ENCODE measurements at places on chromosomes 11 and 22.
A peak's percentile ranks its signal among the peaks of the same experiment; 100 is the strongest.

DNA sequence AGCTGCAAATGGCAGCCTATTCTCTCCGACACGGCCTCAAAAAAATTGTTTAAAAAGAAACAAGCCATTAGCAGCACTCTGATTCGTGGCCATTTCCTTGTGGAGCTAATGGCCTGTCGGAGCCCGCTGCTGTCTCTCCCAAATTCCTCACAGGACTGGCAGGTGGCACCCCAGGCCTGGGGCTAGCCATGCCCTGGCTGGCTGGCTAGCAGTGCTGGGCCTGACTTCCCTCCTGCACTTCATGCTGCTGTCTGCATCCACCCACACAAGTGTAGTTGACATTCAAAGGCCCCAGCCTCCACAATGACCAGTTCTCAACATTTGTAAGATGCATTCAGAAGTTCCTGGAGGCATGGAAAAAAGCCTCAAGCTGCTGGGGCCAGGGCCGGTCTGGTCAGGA, 61.5 kb downstream of the SMCO4 start:
- DNase-seq = no peak

- DNase-seq = peak; percentile 53
Measured at GRCh38 chr11:124069429-124070401, 28.6 kb upstream of the OR10G7 start.

DNA sequence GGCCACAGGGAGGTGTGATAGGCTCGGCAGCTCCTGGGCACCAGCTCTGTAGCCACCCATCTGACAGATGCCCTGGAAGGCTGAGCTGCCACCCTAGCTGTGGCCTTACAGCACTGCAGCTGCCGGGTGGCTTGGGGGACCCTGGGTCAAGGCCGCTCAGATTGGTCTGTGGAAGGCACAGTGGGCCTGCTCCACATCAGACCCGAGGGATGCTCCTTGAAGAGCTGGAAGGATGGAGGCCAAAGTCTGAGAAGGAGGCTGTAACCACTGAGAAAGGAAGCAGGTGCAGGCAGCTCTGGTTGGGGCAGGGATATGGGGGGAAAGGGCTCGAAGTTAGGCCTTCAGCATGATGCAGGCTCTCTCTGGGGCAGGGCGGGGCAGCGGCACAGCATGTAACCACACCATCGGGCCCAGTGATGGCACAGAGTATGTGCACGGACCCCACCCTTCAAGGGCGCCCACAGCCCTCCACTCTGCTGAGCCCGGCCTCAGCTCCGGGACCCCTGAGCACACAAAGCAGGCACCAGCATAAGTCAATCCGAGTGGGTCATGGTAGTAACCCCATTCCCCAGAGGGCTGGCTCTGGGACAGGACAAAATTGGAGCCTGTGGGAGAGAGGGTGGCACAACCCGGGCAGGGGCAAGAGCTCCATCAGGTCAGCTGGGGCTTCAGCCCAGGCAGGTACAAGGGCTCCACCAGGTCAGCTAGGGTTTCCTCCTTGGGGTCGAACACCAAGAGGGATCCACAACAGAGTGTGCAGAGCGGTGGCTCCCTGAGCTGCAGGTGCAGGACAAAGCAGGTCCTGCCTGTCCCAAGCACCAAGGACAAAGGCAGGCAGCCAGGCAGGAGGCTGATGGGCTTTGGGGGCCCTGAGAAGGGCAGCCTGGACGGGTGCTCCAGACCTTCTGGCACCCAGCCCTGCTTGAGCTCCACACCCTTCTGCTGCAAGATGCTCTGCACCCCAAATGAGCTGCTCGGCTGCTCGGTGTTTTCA, 1511.1 kb downstream of the BRD1 start:
- DNase-seq = no peak

- no peak for DNase-seq
Measured at GRCh38 chr22:46355996-46356471, 20.5 kb downstream of the TRMU start.

GRCh38 chr22:17665854-17666253, 27.3 kb downstream of the BCL2L13 start:
- no peak for DNase-seq

- peak; percentile 27 for DNase-seq
Measured at GRCh38 chr11:65611758-65612603, 2.0 kb downstream of the MAP3K11 start.

GRCh38 chr11:66880496-66881450, 23.9 kb downstream of the LRFN4 start:
- DNase-seq = no peak

GRCh38 chr11:2652333-2653197, 47.2 kb downstream of the KCNQ1OT1 start:
- DNase-seq = no peak
